Stimulated activated CD4-positive, alpha-beta T cell treated with anti-CD3 and anti-CD28 coated beads, Interleukin-4, amount 100 ng/mL, for 24 hours (primary cell): ENCODE measurements at places on chromosomes 5 and 9.

- DNase-seq: no peak
Observed at GRCh38 chr5:1264211-1264610, 30.7 kb downstream of the TERT start.

- no peak for DNase-seq
Observed at GRCh38 chr9:86341007-86341491, 13.2 kb downstream of the TUT7 start.

DNA sequence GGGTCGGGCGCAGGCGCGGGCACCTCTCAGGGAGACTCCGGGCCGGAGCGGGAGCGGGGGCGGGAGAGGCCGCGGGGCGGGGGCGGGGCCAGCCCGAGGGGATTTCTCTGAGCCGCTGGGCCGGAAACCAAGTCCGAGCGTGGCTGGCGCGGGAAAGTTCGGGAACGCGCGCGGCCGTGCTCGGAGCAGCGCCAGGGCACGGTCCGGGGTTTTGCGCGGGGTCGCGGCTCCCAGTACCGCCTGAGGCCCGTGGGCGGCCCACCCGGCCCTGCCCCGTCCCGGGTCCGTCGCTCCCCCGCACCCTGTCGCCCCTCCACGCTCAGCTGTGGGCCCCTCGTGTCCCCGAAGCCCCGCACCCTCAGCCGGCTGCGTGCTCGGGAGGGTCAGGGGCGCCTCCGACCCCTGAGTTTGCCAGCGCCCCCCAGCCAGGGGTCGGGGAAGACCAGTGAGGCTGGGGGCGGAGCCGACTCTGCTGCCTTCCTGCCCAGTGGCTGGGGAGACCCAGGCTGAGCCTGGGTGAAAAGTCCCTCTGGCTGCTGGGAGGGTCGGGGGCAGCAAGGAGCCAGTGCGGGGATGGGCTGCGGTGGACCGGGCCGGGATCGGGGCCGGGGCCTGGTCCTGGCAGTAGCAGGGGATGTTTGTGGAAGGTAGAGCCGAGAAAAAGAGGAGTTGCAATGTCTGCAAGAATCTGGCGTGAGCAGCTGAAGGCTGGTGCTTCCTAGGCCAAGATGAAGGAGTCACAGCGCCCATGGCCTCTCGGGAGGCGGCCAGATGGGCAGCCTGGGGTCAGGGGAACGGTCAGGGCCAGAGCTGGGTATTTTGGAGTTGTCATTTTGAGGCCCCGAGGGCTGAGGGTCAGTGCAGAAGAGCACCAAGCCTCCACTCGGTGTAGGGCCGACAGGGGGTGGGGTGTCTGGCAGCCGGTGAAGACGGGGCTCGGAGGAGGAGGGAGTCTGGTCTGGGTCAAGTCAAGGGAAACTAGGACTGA, 588 bp downstream of the TRAF2 start:
- DNase-seq: peak; percentile 32

DNA sequence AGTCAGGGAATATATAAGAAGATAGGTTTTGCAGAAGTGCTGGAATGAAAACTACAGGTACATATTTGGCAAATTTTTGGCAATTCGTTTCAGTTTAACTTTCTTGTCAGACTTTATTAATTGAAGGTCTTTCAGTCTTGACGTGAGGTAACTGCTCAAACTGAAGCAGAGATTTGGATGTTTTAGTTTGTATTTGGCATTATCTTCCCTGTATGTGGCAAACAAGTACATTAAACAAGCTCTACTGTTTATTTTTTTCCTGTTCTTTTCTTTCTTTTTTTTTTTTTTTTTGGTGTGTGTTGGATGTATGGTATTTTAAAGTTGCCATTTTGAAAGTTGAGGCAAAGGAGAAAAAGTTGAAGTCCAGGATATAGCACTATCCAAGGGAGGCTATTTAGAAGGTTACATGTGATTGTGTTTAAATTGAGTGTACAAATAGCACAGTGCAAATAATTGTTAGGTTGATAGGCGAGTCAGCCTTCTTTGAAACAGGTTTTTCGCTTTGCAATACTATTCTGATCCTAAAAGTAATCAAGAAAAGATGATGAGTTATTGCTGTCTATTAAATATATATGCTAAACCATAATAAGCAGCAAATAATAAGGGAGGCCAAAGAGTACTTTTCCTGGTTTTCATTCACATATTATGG, 2.2 kb downstream of the PBX3 start:
- no peak for DNase-seq

DNA sequence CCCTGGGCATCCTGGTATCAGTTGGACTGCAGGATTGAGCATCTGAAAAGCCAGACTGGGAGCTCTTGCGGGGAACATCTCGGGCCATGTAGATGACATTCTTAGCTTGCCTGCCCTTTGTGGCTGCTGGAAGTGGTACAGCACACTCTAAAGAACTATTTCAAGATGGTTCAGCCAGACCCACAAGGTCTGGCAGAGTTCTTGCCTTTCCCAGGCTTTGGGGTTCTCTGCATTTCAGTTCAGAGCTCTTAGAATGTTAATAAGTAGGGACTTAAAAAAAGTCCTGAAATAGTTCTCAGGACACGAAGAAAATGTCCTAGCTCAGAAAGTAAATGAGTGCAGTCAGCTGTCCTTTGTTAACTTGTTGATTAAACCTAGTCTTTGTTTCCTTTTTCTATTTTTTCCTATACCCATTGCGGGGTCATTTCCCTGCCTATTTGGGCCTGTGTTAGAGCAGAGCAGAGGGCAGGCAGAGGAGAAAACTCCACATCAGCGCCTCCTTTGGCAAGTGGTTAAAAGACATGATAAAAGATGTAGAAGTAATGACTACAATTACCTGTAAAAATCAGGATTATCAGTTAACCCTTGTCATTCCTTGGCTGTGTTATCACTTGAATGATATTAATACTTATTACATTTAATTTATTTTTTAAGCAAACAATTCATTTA, 291.5 kb downstream of the ZSWIM6 start:
- no peak for DNase-seq

- DNase-seq: no peak
Observed at GRCh38 chr5:29770936-29771335, 1422.5 kb upstream of the CDH6 start.

- DNase-seq: no peak
Observed at GRCh38 chr9:2261421-2262103, 246.4 kb downstream of the SMARCA2 start.

DNA sequence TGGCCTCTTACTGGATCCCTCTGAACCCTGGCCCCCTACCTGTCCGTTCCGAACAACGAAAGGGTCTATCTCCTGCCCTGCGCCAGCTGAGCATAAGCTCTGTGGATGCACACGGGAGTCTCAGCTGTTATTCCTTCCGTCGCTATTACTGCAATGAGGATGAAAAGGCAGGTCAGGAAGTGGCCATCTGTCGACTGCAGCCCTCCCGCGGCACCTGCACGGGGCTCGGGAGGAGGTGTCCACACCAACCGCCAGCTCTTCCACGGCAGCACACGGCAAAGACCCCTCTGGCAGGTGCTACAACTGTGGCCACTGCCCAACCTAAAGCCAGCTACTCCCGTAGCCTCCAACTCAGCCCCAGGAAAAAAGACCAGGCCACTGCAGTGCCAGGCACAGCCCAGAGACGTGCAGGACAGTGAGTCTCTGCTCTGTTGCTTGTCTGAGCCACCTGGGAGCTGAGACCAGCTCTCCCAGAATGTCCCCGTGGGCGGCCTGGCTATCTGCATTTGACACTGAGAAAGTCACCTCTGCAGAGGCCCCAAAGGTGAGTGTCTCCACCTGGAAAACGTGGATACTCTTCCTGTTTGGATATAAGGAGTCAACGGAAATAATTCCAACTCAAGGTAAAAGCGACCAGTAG, 19.1 kb downstream of the CAMSAP1 start:
- no peak for DNase-seq

- peak; percentile 65 for DNase-seq
Observed at GRCh38 chr5:177447066-177447610, 524 bp downstream of the PRR7 start.

DNA sequence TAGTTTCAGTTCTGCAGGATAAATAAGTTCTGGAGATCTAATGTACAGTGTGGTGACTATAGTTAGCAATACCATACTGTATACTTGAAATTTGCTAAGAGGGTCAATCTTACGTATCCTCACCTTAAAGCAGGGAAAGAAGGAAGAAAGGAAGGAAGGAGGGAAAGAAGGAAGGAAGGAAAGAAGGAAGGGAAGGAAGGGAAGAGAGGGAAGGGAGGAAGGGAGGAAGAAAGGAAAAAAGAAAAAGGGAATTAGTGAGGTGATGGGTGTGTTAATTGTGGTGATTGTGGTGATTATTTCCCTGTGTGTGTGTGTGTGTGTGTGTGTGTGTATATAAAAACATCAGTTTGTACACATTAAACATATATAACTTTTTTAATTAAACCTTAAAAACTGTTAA, 242.6 kb upstream of the MSX2 start:
- DNase-seq: no peak

DNA sequence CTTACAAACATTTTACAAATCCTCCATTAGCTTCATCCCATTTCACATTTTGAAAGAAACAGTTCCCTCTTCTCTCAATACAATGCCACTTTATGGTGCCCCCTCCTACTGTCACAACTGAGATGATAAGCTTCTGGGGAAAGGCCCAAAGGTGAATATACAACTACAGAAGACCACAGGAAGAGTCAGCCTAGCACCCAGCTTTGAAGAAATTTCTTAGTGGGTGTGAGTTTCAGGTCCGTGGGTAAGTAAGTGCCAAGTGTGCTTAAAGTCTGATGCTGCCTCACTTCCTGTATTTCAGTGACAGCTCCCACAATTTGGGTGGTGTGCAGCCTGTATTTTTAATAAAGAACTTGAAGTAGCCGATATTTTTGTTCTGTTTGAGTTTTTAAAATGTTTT, 68.1 kb downstream of the ARHGEF28 start:
- DNase-seq: no peak

DNA sequence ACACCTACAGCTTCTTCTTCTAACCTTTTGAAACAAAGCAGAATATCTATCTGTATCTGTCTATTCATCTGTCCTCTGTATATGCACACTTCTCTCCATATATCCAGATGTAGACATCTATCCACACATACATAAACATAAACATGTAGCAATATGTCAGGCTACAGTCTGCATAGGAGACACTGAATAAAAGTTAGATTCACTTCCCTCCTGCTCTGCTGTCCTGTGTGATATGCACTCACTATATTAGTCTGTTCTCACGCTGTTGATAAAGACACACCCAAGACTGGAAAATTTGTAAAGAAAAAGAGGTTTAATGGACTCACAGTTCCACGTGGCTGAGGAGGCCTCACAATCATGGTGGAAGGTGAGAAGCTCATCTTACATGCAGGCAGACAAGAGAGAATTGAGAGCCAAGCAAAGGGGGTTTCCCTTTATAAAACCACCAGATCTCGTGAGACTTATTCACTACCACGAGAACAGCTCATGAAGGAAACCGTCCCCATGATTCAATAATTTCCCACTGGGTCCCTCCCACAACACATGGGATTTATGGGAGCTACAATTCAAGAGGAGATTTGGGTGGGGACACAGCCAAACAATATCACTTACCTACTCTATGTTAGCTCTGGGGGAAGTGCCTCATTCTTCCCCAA, 24.1 kb downstream of the RANBP3L start:
- no peak for DNase-seq

DNA sequence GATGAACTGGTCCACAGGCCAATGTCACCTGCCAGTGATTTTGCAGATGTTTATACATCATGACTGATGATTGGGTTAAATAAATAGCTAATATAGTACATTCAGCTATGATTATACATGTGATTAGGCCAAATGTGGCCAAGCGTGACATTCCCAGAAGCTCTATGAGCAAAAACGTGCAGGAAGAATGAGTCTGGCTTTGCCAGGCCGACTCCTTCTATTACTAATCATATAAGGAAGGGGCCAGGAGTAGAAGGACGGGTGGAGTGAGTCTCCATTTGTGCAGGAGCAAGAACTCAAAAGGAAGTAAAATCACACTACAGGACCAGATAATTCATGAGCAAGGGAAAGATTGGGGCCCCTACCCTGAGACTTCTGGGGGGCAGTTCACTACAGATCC, 178.2 kb downstream of the ROR2 start:
- no peak for DNase-seq

DNA sequence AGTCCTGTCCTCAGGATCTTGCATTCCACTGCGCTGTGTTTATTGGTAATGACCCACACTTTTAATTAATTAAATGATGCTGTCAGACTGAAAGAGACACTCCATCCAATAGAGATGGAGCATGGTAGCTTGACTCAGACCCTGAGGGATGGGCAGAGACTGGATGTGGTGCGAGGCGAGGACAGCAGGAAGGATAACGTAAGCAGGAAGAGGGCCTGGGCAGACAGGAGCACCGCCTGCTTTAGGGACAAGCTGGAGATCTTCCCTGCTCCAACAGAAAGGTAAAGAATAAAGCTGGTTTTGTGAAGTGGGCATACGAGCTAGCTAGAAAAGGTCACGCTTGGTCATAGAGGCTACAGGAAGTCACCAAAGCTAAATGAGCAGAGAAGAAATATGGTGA, 3.6 kb upstream of the DOCK8 start:
- DNase-seq: no peak

GRCh38 chr5:117077142-117077541, 502.5 kb upstream of the SEMA6A start:
- no peak for DNase-seq

GRCh38 chr5:72476275-72476674, 30.9 kb downstream of the ZNF366 start:
- DNase-seq: no peak

- DNase-seq: no peak
Observed at GRCh38 chr5:79844571-79844970, 146.5 kb downstream of the MTX3 start.

DNA sequence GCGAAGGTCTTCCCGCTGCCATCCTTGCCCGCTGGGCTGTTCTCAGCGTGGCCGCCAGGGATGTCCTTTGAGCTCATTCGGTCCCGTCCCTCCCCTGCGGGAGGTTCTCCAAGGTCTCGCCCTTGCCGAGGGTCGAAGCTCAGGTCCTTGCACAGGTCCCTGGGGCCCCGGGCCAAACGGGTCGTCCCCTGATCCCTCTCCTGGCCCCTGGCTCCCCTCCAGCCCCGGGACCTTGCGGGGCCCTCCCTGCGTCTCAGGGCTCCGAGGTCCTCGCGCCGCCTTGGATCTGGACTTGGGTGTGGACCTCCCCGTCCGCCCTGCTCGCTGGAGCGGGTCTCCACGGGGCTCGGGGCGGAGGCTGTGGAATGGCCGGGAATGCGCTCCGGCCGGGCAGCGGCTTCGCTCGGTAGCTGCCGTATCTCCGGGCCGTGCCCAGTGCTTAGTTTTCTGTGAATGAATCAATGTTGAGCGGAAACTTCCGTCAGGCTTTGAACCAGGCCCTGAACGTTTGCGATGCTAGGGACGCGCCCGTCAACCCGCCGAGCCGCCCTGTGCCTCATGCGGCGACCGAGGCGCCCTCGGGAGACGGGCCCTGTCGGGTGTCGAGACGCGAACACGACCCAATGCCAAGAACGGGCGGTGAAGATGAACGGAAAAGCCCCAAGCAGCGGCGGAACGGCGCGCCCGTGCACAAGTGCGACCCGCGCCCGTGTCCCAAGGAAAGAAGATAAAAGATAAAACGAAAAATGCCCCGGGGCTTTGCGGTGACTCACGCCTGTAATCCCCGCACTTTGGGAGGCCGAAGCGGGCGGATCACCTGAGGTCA, 780 bp downstream of the RNU6ATAC start:
- peak; percentile 70 for DNase-seq

DNA sequence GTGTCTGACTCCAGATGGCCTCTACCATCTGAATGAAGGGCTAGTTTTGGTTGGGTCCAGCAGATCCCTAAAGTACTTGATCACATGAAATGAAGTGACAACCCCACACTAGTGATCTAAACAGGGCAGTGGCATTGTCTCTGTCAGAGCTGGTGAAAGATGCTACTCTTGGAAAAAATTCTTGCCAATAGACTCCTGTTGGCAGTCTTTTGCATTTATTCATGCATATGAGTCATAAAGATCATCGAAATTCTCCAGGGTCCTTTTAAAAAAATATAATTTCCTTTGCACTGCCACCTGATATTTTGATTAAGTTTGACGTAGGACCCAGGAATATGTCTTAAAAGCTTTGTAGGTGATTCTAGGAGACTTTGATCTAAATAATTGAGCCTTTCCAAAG, 135.1 kb upstream of the ELL2 start:
- DNase-seq: no peak
